Stimulated activated CD8-positive, alpha-beta memory T cell treated with anti-CD3 and anti-CD28 coated beads, Interleukin-2, amount 100 ng/mL, for 1 hour (primary cell): ENCODE measurements at places on chromosomes 16 and 17.

GRCh38 chr17:74210191-74211140 lies 2.9 kb upstream of the TTYH2 start:
- peak; percentile 60 for DNase-seq

GRCh38 chr17:43599835-43600234 lies 53.7 kb upstream of the ETV4 start:
- DNase-seq, result no peak

- DNase-seq, result no peak
These were observed 61.1 kb downstream of the CYLD start for GRCh38 chr16:50802961-50803360.

DNA sequence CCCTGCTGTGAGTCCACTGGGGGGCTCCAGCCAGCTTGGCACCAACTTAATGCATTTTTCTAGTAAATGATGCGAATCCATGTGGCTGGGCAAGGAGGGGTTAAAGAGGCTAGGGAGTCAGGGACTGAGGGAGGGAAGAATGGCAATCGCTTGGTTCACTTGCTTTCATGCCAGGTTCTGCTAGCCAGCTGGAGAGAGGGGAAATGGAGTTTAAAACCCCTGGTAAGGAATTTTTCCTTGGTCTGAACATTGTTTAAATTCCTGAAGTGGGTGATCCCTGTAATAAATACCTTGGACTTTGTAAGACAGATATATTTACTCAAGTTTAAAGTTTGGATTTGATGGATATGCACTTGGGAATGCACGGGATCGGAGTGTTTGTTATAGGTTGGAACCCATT lies 22.8 kb downstream of the ANKFN1 start:
- DNase-seq, result no peak

- peak; percentile 56 for DNase-seq
These were observed 9.0 kb downstream of the VPS9D1 start for GRCh38 chr16:89711601-89712273.
